ENCODE measurements at places on chromosomes 12 and 14.

- peak; percentile 74 for DNase-seq
Observed at GRCh38 chr12:1830981-1831963, 10.9 kb downstream of the LRTM2 start.

- no peak for DNase-seq
Observed at GRCh38 chr12:14614704-14615121, 47.0 kb upstream of the PLBD1 start.

DNA sequence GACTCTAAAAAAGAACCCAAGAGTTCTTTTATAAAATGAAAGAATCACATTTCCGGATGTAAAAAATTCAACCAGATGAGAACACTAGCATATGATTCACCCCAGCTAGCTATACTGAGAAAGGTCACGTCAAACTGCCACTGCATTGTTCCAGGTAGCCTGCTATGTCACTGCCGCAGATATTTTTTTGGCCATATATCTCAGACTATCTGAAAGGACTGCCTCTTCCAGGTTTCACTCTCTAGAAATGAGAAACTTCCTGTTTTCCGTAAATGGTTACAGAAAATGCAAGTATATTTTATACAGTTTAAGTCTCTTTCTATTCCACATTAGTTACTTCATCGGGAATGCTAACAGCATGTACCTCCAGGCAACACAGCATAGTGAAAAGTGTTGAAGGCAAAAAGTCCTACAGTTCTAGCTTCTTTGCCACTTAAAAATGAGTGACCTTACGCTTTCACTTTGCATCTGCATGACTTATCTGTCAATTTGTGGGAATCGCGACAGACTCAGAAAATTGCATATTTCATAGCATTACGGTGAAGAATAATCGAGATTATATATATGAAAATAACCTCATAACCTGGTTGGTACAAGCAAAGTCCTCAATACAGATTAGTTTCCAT, 105.2 kb downstream of the MED13L start:
- no peak for DNase-seq

DNA sequence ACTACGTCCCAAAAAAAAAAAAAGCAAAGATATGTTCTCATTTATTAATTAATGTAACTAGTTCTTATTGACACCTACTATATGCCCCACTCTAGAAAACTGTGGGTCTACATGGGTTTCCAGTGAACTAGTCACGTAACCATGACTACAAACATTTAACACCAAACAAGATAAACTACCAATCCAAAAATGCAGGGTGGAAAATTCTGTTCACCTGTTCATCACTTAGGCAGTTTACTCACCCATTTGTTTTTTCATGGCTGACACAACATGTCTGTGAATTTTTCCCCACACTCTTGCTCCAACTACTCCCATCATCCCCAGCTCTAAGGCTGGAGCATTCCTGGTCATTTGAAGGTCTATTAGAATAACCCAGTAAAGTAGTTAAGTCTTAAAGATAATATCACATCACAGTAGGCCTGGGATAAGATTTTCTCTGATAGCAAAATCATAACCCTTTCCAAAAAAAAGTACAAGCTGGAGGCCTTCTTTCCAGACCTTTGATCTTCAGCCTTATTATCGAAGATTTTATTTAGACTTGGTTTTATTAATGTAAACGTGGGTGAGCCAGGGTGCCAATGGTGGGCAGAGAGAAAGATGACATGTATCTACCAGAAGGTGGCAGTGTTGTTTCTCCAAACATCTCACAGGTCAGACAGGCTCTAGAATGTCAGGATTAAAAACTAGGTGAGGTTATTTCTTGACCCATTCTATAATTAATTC, 61.6 kb upstream of the DAAM1 start:
- DNase-seq: no peak

DNA sequence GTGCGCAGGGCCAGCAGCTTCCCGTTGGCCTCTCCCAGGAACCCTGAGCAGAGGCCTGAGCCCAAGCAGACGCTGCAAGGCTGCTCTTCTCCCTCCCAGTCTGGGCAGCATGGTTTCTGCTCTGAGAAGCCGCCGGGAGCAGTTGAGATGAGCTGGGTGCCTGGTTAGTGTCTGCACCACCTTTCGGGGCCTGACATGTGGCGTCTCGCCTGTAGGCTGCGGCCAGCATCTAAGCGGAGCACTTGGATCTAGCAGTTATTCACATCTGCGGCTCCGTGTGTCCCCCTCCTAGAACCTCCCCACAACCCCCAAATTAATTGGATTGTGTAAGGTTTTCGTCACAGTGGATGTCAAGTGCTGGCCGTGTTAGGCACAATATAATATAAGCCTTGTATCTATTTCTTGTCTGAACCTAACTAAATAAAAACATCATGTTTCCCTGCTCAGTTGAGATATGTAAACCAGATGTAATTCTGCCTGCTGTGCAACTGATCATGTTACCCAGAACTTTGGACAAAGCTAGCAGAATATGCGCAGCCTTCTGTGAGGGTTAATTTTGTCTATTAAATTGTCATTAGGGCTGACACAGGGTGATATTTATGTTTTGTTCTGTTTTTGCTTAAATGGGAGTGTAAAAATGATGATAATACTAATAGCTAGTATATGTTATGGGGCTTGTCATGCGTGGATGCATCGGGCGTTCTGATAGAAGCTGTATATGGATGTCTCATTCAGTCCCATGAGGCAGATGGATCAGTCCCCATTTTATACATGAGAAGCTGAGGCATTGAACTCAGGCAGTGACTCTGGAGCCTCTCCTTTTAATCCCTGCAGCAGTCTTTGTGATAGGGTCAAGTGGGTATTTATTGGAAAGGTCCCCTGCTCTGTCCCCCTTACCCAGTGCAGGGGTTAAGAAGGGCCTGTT, 45.8 kb downstream of the ELK3 start:
- peak; percentile 66 for DNase-seq

DNA sequence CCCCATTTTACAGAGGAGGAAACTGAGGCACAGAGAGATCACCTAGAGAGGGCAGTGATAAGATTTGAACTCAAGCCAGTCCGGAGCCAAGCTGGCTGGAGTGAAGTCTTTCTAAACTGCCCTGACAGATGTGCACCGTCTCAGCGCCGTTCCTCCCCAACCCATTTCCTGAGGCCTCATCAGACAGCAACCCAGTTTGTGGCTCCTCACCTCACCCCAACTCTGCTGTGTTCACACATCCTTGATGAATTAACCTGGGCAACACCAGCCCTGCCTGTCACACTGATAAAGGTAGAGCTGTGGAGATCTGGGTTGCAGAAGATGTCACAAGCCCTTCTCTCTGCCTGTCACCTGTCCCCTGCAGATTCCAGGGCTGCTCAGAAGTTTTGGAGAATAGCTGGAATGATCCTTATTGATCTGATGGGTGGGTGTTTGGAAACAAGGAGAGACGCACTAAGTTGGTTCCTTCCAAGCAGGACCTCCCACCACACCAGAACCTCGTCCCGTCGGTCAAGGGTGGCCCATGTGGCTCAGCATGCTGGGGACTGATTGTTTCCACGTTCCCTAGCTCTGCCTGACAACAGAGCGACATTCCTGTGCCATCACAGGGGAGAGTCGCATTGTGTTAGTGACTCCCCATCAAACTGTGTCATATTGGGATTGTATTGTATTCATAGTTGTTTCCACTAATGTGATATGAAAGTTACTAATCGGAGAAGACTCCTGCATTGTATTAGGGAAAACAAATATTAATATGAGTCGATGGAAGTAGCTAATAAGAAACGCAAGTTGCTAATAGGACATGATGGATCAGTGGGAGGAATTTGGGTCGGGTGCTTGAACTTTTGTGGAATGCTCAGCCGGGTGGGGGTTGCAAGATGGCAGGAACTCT, 200.6 kb downstream of the PHETA1 start:
- no peak for DNase-seq

DNA sequence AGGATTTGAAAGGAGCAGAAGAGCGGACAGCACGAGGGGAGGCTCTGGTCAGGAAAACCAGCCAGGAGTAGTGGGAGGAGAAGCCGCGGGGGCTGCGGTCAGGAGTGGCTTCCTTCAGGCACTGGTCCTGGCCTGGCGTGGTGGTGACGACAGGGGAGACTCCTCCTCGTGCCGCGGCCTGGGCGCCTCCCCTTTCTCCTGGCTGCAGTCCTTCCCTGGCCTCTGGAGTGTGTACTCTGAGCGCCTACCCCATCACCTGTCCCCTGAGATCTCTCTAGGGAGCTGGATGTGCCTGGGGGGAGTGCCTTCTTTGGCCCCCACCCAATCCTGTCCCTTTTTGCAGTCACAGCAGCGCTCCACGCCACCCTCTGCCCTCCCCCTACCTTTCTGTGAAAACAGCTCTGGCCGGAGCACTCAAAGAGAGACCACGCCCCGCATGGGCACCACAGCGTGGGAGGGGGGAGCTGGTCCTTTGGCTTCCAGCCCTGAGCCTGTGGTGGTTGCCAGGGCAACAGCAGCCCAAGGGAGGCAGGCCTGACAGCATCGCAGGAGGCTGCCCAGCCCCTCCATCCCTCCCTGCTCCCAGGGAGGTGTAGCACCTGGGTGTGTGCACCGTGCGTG, 125.9 kb downstream of the CALM1 start:
- DNase-seq: peak; percentile 54

DNA sequence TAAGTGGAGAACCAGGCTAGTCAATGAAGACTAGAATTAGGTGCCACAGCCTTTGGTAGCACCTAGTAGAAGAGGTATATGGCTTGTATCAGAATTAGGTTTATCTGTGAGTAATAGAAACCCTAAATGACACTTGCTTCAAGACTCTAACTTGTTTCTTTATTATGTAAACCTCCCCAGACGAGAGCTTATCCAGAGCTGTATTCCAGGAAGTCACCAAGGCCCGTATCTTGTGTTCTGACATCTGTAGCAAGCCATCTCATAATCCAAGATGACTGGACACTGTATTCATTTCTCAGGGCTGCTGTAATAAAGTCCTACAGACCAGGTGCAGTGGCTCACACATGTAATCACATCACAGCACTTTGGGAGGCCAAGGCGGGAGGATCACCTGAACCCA, 56.7 kb upstream of the PPP1R12A start:
- no peak for DNase-seq

DNA sequence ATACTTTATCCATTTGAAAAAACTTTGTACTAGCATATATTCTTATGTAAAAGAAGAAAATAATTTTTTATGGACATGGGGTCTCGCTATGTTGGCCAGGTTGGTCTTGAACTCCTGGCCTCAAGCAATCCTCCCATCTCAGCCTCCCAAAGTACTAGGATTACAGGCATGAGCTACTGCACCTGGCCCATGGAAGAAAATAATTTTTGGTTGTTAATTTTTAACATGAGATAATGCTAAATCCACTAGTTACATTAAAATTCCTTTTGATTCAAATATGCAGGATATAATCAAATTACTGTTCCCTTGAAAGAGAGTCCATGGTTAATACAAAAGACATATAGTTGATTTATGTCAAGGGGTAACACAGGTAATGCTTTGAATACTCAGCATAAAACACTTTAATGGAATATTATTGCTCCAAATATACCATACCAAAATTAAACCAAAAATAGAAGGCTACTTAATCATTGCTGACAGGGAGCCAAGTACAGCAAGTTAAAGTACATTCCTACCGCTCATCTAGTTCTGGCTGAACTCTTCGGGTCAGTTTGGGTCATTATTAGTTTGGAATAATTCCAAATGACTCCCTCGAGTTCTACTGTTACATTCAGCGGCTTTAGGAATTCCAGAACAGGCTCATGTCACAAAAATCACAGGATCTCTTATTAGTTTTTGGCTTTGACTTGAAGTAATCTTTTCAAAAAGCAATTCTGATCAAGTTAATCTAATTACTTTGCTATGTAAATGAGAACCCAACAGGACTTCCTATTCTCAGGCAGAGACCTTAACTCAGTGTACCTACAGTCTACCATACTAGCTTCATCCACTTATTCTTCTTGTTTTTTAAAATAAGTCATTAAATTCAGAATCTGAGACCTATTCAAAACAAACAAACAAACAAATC, 6.1 kb downstream of the SOS2 start:
- no peak for DNase-seq

- DNase-seq: no peak
Observed at GRCh38 chr12:23771240-23771949, 178.1 kb downstream of the SOX5 start.

DNA sequence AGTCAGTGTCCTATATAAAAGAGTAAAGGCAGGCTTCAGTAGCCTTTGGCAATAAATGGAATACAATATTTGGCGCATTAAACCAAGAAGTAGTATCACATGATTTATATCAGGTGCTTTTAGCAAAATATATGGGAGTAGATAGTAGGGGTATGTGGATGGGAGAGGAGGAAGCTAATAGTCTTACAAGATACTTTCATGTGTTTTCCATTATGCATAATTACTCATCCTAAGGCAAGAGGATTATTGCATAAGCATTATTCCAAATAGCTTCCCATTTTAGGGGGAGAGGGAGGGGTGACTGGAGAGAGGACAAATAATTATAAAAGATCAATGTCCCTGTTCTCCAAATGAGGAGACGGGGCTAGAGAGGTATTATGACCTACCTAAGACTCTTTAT, 104.3 kb downstream of the DUSP6 start:
- no peak for DNase-seq

GRCh38 chr12:19895246-19896020, 456.1 kb downstream of the AEBP2 start:
- DNase-seq: no peak

DNA sequence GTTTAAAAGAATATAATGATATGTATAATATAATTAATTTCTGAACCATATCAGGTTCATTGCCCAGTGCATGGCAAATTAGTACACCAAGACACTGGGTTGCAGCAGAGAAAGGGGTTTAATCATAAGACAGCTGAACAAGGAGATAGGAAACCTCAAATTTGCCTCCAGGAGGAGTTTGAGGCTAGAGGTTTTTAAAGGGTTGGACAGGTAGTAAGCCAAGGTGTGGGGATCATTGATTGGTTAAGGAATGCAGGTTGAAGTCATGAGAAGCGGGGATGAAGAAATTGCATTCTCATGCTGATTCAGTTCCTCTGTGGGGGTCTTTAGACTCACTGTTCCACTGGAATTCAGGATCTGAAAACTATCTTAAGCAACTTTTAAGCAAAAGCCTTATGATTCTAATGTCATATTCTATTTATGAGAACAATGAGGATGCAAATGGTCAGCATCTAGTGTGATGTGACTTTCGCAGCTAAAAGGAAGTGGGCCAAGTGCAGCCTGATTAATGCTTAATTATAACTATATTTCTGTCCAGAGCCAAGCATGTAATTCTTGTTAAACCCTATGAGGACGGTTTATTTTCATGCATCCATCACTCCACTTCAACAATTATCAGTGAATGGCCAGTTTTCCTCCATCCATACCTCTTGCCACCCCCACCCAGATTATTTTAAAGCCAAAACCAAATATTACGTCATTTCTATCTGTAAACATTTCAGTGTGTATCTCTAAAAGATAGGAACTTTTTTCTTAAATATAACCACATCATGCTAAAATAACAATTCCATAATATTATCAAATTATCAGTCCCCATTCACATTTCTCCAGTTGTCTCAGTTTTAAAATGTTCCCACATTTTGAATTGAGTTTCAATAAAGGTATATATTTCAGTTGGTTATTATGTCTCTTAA, 14.9 kb downstream of the RNF212B start:
- DNase-seq: no peak

GRCh38 chr12:15583804-15584203, 205.4 kb downstream of the EPS8 start:
- no peak for DNase-seq

- DNase-seq: no peak
Observed at GRCh38 chr14:31128601-31129526, 78.7 kb downstream of the HECTD1 start.

Measured in spleen (tissue), 13 donors.